ENCODE measurements at places on chromosomes 12 and 14.
A peak's percentile ranks its signal among the peaks of the same experiment; 100 is the strongest.

- DNase-seq = no peak
Observed at GRCh38 chr14:62689733-62690132, 355.5 kb downstream of the KCNH5 start.

GRCh38 chr12:8052679-8053078 is 13.5 kb downstream of the C3AR1 start:
- no peak for DNase-seq

- DNase-seq = peak; percentile 92
Observed at GRCh38 chr14:65840786-65841185, 428.3 kb downstream of the FUT8 start.

- DNase-seq = peak; percentile 77
Observed at GRCh38 chr14:30194741-30195148, 267.1 kb upstream of the PRKD1 start.

GRCh38 chr14:52395728-52396127 is 81.6 kb downstream of the PTGER2 start:
- DNase-seq = no peak

DNA sequence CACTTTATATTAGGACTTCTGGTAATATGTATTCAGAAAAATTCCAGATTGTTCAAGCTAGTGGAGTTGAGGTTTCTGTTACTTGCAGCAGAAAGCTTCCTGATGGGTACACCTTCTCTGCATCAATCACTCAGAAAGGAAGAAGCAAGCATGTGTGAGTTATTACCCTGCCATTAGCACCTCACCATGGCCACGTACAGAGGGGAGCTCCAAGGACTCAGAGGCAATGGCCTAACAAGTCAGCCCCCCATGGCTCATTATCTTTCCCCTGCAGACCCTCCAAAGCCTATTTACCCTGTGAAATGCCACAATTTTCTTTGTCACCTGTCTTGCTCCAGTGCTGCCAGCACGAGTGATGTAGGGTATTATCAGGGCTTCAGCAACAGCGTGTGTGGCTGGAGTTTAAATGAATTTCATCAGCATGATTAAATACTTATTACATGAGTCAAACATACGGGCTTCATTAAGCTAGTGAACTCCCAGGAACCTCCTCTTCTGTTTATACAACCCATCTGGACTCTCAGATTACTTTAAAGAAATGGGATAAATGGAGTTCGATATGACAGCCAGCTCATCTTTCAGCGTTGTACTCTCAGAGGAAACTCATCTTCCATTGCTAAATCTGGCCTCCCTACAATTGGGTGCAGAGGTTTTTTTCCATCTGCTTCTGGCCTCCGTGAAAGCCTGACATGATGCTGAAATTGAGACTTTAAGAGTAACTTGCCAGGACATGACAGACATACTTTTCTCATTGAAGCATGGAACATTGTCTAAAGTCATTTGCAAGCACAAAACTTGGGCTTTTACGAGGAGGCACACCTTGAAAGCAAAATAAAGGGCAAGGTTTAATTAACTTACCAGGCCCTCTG is 135.9 kb downstream of the TMEM30B start:
- DNase-seq = peak; percentile 75

DNA sequence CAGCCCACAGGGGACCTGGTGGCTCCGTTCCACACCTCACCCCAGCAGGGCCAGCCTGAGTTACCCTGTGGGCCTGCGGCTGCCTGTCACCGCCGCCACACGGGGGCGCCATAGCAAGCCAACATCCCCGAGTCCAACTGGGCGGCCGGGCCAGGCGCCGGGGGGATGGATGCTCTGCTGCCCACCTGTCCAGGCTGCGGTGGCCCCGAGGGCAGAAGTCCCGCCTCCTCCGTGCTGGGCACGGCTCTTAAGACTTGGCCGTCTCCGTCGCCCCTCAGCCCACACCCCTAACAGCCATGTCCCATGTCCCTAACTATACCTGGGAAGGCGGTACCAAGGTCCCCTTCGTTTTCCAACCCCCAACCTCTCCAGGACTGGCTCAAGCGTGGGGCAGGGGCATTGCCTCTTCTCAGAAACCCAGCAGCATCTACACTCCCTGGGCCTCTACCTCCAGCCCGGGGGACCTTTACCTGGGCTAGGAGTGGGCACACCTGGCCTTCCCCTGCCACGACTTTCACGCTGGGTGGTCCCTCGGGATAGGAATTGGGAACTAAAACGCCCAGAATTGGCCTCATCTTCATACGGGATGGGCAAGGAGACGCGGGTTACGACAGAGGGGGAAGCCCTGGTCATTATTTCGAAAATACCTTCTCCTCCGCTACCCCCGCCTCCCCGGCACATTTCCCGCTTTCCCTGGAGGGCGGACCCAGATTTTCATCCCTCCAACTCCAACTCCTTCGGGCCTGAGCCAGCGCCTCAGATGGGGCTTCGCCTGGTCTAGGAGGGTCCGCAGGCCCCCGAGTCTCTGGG is 1.1 kb upstream of the CYP46A1 start:
- DNase-seq = peak; percentile 16

DNA sequence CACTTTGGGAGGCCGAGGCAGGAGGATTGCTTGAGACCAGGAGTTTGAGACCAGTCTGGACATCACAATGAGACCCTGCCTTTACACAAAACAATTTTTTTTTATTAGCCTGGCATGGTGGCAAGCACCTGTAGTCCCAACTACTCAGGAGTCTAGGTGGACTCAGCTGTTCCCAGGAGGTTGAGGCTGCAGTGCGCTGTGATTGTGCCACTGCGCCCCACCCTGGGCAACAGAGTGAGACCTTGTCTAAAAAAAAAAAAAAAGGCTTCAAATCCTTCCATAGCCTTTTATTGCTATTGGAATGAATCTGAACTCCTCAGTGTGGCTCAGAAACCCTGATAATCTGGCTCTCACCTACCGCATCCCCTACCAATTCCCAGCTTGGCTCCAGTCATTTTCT is 26.1 kb downstream of the AK7 start:
- no peak for DNase-seq

DNA sequence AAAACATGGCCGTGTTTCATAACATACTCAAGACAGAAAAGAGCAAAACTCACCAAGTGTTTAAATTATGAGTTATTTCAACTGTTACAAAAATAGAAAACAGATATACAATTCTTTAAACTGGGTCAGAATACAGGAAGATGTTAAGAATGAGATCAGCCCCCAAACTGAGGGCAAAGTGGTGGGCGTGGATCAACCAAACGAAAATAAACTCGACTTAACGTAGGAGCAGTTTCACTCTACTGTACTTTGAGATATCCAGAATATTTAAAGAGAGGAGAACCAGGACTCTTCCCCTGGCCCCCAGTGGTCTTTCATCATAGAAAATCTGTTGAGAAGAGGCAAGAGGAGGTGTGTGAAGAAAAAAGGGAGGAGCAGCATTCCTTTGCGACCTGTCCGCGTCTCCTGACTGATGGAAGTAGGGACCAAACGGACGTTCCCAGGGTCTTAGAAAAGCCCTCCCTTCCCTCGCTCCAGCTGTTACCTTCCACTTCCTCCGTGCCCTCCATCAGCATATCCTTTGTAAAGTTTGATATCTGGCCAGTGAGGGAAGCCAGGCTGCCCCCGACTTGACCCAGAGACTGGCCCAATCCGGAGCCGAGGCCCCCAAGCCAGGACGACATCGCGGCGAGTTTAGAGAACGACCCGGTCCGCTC is 668 bp downstream of the TRIP11 start:
- peak; percentile 76 for DNase-seq

- no peak for DNase-seq
Observed at GRCh38 chr12:46504494-46504893, 131.9 kb upstream of the SLC38A2 start.

- DNase-seq = peak; percentile 87
Observed at GRCh38 chr12:100401660-100402059, 44.8 kb downstream of the SLC17A8 start.

DNA sequence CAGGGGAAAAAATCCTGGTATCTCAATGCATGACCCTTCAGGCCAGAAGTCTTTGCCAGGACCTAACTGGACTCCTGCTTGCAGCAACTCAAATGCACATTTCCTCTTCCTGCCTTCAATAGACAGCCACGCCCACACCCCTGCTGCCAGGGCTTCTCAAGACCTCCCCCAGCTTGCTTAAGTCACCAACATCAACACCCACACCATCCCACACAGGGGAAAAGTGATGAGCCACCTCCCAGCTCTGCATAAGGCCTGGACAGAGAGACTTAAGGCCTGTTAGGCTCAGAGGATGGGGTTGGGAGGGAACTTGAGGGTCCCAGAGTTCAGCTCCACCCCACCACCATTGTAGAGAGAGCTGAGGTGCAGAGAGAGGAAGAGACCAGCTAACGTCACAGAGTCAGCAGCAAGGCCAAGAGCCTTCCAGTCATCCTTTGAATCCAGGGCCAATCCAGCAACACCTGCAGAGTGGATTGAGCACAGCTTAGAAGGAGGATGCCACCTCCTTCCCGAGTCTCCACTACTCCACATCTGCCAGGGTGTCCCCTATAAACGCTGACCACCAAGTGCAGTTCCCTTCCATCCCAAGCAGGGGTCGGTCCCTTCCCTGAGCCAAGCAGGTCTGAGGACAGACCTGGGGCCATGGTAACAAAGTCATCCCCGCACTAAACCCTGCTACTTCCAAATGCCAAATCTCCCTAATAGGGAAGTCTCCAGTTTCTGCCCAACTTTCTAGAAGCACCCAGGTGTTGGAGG is 50.0 kb downstream of the KDM2B start:
- DNase-seq = peak; percentile 69

- DNase-seq = no peak
Observed at GRCh38 chr12:114612062-114612461, 71.9 kb downstream of the TBX3 start.

DNA sequence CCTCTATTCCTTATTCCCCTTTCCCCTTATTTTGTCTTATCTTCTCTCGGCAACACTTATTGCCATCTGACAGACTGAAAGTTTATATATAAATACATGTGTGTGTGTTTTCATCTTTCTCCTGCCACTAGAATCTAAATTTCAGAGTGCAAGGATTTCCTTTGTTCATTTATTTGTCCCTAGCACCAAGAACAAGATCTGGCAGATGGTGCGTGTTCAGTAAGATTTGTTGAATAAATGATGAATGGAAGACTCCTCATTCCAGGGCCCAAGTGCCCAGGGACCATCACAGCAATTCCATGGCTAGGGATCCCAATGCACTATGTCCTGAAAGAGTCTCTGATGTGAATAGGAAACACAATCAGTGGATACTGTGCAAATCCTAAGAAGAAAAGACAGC is 97.9 kb upstream of the EEA1 start:
- no peak for DNase-seq

DNA sequence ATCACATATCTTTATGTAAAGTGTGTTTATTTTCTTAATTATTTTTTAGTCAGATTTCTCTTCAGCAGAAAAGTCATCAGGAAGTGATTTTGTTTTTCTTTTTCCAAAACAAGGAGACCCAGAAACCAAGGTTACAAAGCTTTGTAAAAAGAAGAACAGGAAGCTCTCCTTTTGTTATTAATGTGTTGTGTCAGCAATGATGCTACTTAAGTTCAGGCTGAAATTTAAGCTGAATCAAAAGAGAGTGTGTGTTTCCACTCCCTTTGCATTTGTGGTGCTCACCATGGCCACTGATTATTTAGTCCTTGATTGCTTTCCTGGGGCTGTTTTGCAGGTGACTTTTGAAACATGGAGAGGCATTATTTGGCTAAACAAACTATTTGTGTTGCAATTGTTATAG is 155.3 kb upstream of the ATP2B1 start:
- DNase-seq = peak; percentile 14

- DNase-seq = no peak
Observed at GRCh38 chr12:96143392-96143791, 50.8 kb upstream of the ELK3 start.

DNA sequence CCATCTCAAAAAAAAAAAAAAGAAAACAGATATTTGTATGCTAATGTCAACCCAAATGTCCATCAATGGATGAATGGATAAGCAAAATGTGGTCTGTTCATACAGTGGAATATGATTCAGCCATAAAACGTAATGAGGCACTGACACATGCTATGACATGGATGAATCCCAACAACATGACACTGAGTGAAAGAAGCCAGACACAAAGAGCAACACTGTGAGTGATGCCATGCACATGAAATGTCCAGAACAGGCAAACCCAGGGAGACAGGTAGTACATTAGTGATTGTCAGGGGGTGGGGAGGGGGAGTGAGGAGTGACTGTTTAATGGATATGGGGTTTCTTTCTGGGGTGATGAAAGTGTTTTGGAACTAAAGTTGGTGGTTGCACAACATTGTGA is 50.2 kb downstream of the ARL6IP4 start:
- DNase-seq = peak; percentile 18
